ENCODE measurements at places on chromosomes 16 and 17. TPM values are rescaled to one million over a fixed set of nuclear protein-coding genes. Genes with fewer than 3 reads are reported as not detected.

Gene SRCIN1
- polyA plus RNA-seq, result not detected

Gene ABI3
- 149 TPM for polyA plus RNA-seq

DNA sequence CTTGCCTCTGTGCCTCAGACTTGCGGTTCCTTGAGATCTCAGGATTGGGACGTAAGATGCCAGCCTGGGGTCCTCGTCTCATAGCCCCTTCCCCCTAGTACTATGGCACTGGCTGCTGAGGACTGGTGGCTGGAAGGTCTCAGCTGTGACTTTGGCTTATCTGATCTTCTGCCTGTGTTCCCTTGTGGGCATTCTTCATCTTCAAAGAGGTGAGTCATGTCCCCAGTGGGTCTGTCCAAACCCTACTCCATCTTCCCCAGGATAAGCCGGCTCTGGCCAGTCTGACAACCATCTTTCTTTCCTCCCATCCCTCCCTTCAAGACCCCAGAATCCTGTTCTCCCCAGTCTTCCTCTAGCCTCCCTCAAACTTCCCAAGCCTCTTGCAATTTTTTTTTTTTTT lies 3.6 kb downstream of the CD19 start:
- no peak for DNase-seq

DNA sequence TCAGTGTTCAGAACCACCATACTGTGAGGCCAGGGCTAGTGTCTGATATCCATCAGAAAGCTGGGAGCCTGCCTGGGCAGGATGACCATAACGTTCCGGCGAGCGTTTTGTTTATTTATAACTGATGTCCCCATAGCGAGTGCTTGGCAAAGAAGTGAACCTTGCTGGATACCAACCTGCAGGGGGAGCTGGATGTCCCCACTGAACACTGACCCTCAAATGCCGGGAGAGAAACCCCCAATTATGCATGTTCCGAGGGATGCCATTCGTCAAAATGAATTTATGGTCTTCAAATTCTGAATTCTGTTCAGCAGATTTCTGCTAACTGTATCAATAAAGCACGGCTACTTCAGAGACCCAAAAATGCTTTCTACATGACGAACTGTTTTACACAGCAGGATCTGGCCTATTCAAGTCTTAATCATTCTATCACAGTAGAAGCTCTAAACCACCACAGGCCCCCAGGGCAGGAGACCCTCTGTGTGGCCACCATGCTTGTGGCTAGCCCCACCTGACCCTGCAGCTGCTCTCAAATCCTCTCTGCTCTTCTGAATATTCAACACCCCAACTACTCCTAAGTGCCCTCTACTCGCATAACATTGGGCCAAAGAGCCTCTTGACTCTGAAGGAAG lies 15.2 kb downstream of the MED24 start:
- peak; percentile 23 for DNase-seq

- DNase-seq, result no peak
Measured at GRCh38 chr16:53947642-53948041, 243.7 kb downstream of the FTO start.

- no peak for DNase-seq
Measured at GRCh38 chr17:596763-597644, 117.6 kb downstream of the VPS53 start.

GRCh38 chr16:1987198-1987597 lies 2.6 kb upstream of the SYNGR3 start:
- DNase-seq, result no peak
